Ascending aorta (tissue), 2 donors: ENCODE measurements at places on chromosomes 1 and 21.

- DNase-seq = no peak
Measured at GRCh38 chr1:247111700-247112478, 7.7 kb upstream of the ZNF669 start.

DNA sequence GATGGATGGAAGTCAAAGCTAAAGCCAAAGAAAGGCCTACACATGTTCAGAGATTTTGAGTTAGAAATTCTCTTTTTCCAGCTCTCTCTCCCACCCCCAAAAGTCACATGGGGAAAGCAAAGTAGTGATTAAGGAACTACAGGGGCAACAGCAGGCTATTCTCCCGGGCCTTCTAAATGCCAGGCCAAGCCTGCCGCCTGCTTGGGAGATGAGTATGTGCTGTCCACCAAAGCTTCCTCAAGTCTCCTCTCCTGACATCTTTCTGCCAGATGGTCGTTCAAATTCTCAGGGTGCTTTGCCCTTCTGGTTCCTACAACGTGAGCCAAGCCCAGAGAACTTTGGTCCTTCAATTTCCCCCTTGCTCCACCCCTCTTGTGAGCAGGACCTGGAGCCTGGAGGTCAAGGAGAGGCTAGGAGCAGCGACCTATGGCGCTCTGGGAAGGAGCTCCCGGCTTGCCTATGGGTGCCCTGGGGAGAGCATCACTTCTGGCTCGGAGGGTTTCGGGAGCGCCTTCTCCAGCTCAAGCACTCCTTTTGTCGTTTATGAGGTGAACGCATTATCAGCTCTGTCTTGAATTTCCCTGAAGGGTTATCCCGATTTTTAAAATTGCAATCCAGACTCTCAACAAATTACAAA is 4.4 kb upstream of the PRRX1 start:
- DNase-seq = no peak

DNA sequence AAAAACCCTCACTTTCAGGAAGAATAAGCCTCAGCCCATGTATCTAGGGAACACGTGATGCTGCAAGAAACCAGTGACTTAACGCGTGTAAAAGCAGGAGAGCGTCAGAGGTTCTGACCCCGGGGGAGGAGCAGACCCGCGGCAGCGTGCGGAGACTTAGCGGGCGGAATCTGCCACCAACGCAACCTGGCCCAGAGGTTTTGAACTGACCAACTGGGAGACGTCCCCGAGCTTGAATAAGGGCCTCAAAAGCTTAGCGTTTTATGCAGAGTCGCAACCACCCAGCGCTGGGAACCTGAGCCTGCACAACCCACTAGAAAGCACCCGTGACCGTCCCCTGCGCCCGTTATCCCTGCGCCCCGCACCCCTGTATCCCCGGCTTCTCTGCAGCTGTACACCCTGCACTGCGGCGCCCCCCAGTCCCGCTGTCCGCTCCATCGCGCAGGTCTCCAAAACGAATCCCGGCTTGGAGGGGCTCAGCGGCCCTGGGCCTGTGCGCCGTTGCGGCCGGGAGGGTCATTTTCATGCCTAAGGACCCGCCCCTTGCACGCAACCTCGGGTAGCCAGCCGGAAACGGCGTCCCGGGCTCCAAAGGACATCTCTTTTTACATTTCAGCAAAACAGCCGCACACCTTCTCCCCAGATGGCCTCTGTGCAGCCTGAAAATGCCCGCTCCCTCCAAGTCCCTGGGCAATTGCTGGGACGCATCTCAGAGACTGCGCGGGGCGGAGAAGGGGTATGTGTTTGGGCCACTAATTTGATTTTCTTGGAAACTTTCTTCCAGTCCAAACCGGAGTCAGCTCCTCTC is 29.4 kb upstream of the TRIM17 start:
- no peak for DNase-seq

GRCh38 chr1:61776091-61776490 is 33.8 kb downstream of the PATJ start:
- no peak for DNase-seq

DNA sequence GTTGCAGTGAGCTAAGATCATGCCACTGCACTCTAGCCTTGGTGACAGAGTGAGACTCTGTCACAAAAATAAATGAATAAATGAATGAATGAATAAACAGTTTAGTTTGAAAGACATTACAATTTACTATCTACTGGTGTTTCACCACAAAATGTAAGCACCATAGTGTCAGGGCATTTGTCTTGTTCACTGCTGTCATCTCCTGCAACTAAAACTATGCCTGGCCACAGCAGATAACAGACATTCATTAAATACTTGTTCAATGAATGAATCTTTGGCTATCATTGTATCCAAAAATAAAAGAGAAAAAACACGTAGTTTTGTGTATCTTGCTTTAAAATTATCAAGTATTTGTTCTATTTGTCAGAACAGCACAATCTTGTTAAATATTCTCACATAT is 32.5 kb downstream of the SASS6 start:
- no peak for DNase-seq

- DNase-seq = no peak
Measured at GRCh38 chr1:156591432-156592157, at the start of gene NAXE. TSS of gene NAXE (plus strand) at chr1:156591776. CDS start at chr1:156591805, 29 bp downstream.

DNA sequence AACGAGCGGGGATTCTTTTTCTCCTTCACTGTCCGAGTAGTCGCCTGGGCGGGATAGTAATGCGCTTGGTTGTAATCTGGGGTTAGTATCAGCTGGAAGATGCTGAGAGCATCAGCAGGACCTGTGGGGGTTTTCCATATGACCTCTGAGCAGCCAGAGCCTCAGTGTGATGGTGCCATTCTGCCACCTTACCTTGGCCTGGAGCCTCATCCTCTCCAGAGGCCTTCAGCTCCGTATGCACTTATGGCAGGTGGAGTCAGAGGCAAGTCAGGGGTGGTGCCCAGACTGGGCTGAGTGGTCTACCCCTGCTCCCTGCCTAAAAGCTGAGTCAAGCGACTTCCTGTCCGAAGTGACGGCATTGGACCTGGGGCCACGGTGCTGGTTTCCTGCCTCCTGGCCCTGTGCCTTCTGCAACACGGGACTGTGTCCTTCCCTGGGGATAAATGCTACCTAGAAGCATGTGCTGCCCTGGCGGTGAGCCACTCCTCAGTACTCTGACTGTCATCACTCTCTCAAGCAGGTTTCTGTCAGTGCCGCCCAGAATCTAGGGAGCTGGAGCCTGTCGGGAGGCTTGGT is 24.7 kb downstream of the TENT5C start:
- no peak for DNase-seq

- DNase-seq = no peak
Measured at GRCh38 chr21:46620846-46621245, 14.6 kb upstream of the PRMT2 start.

DNA sequence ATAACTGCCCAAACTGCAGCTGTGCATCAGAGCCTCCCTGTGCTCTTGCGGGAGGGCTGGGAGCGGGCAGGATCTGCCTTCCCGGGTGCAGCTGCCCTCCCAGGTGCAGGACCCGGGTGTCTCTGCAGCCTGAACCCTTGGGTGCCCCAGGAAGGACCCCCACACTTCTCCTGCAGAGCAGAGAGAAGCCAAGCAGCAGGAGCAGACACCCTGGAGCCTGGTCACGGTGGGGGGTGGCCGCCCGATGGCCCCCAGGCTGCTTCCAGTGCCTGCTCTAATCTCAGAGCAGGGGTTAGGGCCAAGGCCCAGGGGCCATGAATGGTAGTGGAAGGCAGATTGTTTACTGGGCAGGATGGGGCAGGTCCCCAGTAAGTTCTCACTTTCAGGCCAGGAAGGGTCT is 83.0 kb downstream of the RHOU start:
- DNase-seq = no peak

DNA sequence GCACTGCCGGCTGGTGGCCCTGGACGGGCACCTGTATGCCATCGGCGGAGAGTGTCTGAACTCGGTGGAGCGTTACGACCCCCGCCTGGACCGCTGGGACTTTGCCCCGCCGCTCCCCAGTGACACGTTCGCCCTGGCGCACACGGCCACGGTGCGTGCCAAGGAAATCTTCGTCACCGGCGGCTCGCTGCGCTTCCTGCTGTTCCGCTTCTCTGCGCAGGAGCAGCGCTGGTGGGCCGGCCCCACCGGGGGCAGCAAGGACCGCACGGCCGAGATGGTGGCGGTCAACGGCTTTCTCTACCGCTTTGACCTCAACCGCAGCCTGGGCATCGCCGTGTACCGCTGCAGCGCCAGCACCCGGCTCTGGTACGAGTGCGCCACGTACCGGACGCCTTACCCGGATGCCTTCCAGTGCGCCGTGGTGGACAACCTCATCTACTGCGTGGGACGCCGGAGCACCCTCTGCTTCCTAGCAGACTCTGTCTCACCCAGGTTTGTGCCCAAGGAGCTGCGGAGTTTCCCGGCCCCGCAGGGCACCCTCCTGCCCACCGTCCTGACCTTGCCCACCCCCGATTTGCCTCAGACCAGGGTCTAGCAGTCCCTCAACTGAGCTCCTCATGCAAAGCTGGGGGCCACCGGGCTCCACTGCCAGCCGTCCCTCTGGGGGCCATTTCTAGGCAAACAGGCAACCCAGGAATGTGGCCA is 2.1 kb downstream of the KLHDC7A start:
- DNase-seq = no peak

GRCh38 chr1:232528472-232529089 is 101.4 kb downstream of the SIPA1L2 start:
- DNase-seq = no peak

GRCh38 chr1:28830814-28831213 is 18.8 kb downstream of the OPRD1 start:
- DNase-seq = no peak

- no peak for DNase-seq
Measured at GRCh38 chr21:26185021-26185420, 14.5 kb upstream of the APP start.

DNA sequence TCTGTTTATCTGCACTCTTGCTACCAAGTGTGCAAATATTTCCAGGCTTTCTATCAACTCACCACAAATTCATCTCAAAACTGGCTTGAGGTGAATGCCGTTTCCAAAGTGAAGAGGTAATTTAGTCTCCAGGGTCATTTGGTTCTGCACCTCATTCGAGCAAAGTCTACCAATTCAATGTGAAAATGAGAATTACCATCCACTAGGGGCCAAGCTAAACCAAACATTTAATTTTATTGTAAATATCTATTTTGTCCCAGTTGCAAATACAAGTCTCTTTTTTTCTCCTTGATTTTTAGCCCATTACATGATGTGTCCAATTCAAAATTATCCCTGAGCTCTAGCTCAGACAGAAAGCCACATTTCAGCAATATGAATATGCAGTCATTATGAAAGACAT is 152.3 kb upstream of the PTBP2 start:
- no peak for DNase-seq

- DNase-seq = no peak
Measured at GRCh38 chr1:193111641-193112090, 6.5 kb upstream of the GLRX2 start.

GRCh38 chr1:9211291-9211811 is 23.2 kb upstream of the H6PD start:
- DNase-seq = no peak

- no peak for DNase-seq
Measured at GRCh38 chr1:157289424-157290105, 151.4 kb upstream of the ETV3 start.

GRCh38 chr21:44306936-44307704 is 7.3 kb downstream of the PFKL start:
- no peak for DNase-seq

DNA sequence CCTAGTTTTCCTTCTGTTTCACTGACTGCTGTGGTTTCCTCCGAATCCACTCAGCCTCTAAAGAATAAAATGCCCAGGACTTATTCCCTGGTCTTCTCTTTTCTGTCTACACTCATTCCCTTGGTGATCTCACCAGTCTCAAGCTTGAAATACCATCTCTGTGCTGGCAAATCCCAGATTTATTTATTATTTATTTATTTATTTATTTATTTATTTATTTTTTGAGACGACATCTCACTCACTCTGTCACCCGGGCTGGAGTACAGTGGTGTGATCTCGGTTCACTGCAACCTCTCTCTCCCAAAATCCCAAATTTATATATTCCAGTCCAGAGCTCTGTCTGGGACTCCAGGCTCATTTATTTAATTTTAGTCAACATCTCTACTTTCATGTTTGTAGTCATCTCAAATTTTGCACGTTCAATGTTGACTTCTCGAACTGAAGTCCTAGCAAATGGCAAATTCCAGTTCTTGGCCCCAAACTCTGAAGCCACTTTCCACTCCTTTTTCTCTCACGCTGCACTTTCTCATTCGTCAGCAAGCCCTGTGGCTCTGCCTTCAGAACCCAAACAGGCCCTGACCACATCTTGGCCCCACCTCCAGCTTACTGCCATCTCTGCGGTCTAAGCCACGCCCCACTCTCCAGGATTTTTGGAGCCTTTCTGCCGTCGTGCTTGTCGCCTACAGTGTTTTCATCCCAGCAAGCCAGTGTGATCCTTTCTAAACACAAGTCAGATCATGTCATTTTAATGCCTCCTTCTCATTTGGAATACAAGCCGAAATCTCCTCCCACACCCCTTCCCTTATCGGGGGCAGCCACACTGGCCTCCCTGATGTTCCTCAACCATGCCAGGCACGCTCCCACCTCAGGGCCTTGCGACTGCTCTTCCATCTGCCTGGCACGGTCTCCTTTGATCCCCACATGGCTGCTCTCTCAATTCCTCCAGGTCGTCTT is 14.2 kb upstream of the TENT5B start:
- peak; percentile 57 for DNase-seq

DNA sequence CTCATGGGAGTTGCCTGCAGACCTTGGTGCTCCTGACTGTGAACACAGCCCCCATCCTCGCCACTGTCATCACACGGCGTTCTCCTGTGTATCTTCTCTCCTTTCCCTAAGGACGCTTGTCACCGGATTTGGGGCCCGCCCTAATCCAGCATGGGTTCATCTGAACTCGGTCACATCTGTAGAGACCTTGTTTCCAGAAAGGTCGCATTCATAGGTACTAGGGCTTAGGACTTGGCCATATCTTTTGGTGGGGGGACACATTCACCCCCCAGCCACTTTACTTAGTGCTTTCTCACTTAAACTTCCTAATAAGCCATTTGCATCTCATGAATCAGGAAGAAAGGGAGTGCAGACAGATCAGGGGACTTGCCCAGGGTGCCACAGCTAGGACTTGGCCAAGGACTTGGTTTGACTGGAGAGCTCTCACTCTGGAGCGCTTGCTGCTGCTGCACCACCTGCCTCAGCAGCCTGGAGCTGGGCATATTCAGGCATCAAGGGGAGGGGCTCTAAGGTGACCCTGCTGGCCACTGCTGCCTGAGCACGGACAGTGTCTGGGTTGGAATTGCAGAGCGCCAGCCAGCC is 9.7 kb downstream of the NPPA start:
- DNase-seq = no peak

- no peak for DNase-seq
Measured at GRCh38 chr1:6223617-6224016, 12.1 kb downstream of the ICMT start.
